ENCODE measurements at places on chromosomes 3 and 15.

DNA sequence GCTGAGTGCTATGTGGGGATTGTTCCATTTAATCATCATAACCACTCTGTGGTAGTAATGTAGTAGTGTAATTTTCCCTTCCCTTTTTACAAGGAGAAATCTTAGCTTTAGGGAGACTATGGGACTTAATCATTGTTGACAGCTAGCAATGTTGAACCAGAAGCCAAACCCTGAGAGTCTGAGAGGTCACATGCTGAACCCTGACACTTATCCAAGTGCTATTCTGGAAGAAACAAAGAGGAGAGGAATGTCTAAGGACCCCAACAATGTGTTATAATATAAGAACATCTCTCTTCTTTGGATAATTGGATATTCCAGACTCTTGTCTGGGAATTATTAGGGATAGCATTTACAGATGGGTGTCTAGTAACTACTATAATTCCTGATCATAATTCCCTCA, 58.4 kb downstream of the GAP43 start:
- no peak for DNase-seq

GRCh38 chr3:71725271-71725991, at the start of gene EIF4E3:
TSS of gene EIF4E3 (minus strand) at chr3:71725402. CDS start at chr3:71725367, 35 bp downstream.
- DNase-seq, result peak; percentile 56

GRCh38 chr15:77181305-77182074, 110.6 kb upstream of the TSPAN3 start:
- no peak for DNase-seq

DNA sequence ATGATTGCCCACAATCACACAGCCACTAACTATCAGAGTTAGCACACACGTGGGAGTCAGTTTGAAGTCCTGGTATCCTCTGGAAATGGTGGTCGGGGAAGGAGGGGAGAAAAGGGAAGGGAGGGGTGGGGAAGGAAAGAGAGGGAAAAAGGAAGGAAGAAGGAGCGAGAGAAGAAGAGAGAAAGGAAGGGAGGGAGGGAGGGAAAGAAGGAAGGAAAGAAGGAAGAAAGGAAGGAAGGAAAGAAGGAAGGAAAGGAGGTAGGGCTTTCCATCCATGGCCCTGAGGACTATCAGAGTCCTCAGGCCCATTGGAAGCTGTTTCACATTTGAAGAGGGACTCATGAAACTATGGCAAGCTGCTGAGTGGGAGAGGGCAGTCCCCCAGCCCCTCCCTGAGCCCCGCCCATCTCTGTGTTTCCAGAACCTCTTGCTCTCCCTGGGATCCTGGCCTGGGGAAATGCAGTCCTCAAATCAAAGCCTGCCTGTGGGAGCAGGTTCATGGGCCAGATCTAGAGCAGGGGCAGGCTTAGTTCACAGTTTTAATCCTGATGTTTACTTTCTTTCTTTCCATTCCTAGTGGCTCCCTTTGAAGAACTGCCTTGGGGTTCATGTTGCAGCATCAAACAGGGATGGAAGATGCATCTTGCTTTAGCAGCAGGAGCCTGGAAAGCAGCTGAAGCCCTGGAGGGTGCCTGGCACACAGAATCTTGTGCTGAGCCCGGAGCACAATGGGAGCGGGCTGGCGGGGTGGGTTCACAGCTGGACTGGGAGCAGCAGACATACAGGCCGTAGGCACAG, 66.1 kb upstream of the GLCE start:
- no peak for DNase-seq

GRCh38 chr3:47578691-47579632, at the start of gene CSPG5:
TSS of gene CSPG5 (minus strand) at chr3:47578865. CDS start at chr3:47578693, 172 bp downstream.
- DNase-seq, result peak; percentile 93

DNA sequence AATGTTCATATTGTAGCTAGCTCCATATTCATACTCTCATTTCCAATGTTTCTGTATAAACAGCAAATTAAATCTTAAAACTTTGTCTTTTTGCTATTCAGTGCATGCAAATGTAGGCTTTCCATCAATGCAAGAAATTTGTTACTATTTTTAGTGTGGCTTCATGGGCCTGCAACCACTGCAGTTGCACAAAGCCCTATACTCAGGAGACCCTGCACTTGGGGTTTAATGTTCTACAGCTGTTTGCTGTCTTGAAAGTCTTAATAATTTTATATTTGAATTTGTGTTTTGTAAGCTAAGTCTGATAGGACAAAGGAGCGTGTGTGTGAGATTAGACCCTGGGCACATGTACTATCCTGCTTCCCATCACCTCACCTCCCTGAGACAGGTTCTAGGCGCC, 9.6 kb downstream of the PYDC2 start:
- no peak for DNase-seq

- DNase-seq, result no peak
Measured at GRCh38 chr15:40047415-40048210, 8.6 kb upstream of the SRP14 start.

DNA sequence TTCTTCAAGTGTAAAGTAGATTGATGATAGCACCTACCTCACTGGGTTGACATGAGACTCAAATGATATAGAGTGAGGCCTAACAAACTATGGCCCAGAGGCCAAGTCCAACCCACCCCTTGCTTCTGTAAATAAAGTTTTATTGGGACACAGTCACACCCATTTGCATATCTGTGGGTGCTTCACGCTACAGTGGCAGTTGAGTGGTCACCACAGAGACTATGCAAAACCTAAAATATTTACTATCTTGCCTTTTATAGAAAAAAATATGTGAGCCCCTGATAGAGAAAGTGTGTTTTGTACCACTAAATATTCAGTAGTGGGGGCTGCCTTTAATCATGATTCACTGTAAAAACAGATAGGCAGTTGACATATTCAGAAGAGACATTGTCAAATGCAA, 38.0 kb downstream of the ACAN start:
- DNase-seq, result no peak

GRCh38 chr3:197297002-197297401, 1.4 kb downstream of the DLG1 start:
- DNase-seq, result peak; percentile 42

- no peak for DNase-seq
Measured at GRCh38 chr3:82281205-82281604, 519.8 kb upstream of the GBE1 start.

DNA sequence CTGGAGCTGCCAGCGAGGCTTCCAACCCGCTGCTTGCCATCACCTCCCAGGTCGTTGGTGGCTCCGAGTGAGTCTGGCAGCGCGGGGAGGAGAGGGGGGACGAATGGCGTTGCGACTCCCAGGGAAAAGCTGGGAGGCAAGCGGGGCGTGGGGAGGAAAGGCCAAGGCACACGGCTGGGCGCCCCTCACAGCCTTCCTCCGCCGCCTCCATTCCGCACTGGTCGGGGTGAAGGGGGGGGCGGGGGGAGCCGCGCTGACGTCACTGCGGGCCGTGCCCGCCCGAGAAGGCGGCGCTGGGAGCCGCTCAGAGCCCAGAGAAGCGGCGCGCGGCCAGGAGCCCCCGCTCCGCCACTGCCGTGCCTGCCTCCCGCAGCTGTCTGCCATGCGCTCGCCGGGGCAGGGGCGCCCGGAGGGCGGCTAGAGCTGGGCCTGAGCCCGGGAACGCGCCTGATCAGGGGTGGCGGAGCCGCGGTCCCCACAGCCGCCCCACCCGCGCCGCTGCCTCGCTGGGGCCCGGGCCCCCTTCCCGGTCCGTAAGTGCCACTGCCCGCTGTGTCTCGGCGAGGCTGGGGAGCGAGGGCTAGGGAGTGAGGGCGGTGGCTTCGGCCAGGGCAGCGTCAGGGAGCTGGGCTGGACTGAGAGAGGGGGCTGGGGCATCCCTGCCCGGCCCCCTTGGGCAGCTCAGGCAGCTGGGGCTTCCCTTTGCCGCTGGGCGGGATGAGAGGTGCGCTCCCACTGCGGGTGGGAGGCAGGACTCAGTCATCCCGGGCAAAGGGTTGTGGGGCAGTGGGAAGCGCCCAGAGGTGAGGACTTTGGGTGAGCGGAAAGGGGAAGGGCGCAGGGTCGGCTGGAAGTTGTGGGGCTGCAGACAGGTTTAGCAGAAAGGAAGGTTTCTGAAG, 27.8 kb upstream of the POLG start:
- DNase-seq, result peak; percentile 78

DNA sequence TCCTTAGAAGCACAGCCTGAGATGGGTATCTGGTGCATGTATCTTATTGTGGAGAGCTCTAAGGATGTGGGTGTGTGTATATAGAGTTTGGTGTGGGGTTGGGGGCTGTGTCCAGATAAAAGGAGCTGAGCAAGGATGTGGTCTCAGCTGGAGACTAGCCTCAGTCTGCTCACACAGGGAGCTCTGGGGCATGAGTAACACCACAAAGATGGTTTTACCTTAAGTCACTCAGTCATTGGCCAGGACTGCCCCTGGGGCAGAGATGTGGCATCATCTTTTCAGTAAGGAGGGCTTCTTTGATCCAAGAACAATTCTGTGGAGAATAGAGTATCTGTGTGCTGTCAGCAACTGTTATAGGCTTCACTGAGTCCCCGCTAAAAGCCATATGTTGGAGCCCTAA, 163.4 kb upstream of the NUDT16 start:
- no peak for DNase-seq

DNA sequence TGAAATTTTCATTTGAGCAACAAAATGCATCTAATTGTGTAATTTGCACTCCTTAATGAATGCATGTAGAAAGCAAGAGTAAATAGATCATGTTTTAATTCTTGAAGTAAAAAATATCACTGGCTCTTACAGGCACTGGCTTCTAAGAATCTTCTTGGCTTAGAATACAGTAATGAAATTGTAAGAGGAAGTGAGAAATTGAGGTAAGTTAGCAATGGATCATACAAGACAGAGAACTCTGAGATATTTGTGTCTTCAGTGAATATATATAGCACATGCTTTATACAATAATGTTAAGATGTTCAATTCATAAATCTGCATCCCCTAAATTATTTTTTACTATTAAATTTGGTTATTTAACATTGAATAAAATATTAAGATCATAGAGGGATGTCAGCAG, 465.0 kb downstream of the CNTN3 start:
- DNase-seq, result no peak

- no peak for DNase-seq
Measured at GRCh38 chr3:38268087-38268486, 2.5 kb downstream of the SLC22A13 start.

GRCh38 chr15:42065033-42065432, 29.3 kb downstream of the PLA2G4D start:
- peak; percentile 32 for DNase-seq

- no peak for DNase-seq
Measured at GRCh38 chr3:48118322-48118721, 69.9 kb downstream of the CDC25A start.

- DNase-seq, result no peak
Measured at GRCh38 chr3:97974996-97975395, 2.8 kb upstream of the RIOX2 start.

DNA sequence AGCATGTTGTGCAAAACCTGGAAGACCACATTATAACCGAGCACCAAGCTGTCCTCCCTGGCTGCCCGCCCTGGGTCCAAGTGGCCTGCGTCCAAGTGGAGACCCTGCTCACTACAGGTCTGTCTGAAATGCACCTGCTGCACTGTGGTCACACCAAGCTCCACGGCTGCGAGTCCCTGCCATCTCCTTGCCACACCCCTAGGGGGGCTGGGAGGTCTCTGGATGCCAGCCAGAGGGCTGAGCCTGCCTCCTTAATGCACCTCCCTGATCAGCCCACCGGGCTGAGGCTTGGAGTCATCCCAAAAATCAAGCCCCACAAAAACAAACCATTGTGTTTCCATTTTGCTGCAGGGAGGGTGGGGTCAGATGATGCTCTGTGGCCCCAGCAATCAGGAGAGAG, 187.1 kb downstream of the MEGF11 start:
- DNase-seq, result peak; percentile 24

DNA sequence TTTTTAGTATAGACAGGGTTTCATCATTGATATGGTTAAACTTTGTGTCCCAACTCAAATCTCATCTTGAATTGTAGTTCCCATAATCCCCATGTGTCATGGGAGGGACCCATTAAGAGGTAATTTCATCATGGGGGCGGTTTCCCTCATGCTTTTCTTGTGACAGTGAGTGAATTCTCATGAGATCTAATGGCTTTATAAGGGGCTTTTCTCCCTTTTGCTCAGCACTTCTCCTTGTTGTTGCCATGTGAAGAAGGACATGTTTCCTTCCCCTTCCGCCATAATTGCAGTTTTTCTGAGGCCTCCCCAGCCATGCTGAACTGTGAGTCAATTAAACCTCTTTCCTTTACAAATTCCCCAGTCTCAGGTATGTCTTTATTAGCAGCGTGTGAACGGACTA, 20.2 kb upstream of the ZNF710 start:
- no peak for DNase-seq

DNA sequence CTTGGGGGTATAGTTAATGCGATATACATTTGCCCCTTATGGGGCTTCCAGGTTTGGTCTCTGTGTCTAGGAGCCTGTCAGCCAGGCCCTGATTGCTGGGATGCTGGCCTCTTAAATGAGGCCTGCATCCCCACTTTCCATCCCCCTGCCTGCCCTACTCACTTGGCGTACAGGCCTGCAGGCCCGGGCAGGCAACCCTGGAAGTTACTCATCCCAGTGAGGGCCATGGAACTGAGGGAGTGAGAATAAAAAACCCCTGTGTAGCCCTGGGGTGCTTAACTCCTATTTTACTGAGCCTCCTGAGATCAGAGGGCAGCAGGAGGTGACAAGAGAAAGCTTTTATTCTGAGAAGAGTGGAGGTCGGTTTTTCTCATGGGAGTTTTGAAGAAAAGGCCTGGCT, 2.0 kb downstream of the DISP2 start:
- no peak for DNase-seq

DNA sequence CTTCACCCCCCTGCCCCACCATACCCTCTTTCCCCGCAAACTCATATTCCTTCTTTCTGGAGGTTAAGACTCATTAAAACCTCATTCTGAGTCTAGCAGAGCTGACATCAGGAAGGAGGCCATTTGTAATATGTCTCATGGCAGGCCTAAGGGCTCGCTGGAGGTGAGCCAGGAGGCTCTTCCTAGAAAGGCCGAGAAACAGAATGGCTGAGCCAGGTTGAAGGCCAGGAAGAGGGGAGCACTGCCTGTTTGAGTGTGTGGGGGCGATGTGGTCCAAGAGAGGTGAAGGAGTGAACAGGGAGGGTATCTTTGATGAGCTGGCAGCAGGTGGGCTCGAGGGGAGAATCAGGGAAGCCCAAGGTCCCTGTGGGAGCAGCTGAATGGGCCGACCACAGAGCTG, 317.3 kb downstream of the TLE3 start:
- DNase-seq, result no peak

- peak; percentile 87 for DNase-seq
Measured at GRCh38 chr3:109532257-109533216, 195.2 kb upstream of the DPPA4 start.

- DNase-seq, result no peak
Measured at GRCh38 chr15:77714023-77714422, 81.3 kb upstream of the LINGO1 start.

Measured in NCI-H82 (cell line).